CD4-positive, CD25-positive, alpha-beta regulatory T cell (primary cell): ENCODE measurements at places on chromosomes 1 and 21. TPM values are rescaled to one million over a fixed set of nuclear protein-coding genes. Genes with fewer than 3 reads are reported as not detected.

The SRSF10 gene
- 220 TPM for total RNA-seq

The KDF1 gene
- total RNA-seq = 0.54 TPM

The CLCNKB gene
- total RNA-seq = not detected

The TBX15 gene
- total RNA-seq = not detected

The CLCA4 gene
- total RNA-seq = not detected

The VCAM1 gene
- not detected for total RNA-seq

The THEM5 gene
- not detected for total RNA-seq

The MACF1 gene
- total RNA-seq = 431 TPM

The OR2T33 gene
- total RNA-seq = not detected

The PRELP gene
- not detected for total RNA-seq

The PCP4L1 gene
- not detected for total RNA-seq

The PLEKHA6 gene
- 0.17 TPM for total RNA-seq

The C1orf116 gene
- 0.32 TPM for total RNA-seq

The SSU72 gene
- 104 TPM for total RNA-seq

The ERO1B gene
- total RNA-seq = 15.2 TPM

The AMY1A gene
- total RNA-seq = not detected

The IGSF5 gene
- total RNA-seq = not detected

The TTLL7 gene
- total RNA-seq = 0.59 TPM

The OPN3 gene
- total RNA-seq = 3.3 TPM

The NUDT17 gene
- total RNA-seq = 3.5 TPM

The ZNF496 gene
- 6.0 TPM for total RNA-seq

The LDLRAP1 gene
- total RNA-seq = 98.7 TPM

The BSND gene
- total RNA-seq = not detected

The UTP11 gene
- 12.3 TPM for total RNA-seq

The APOBEC4 gene
- not detected for total RNA-seq

The CADM3 gene
- not detected for total RNA-seq

The ZFP69B gene
- 2.1 TPM for total RNA-seq

The MIXL1 gene
- not detected for total RNA-seq

The DAB1 gene
- 4.0 TPM for total RNA-seq

The CD244 gene
- total RNA-seq = 0.47 TPM

The OVAAL gene
- total RNA-seq = not detected

The PITHD1 gene
- 85.8 TPM for total RNA-seq

The GRHL3 gene
- total RNA-seq = not detected

The FLG2 gene
- not detected for total RNA-seq

The NT5C1A gene
- total RNA-seq = 0.47 TPM

The TNFRSF4 gene
- 65.8 TPM for total RNA-seq

The HSF2BP gene
- 0.35 TPM for total RNA-seq

The RUNX3 gene
- 268 TPM for total RNA-seq

The RNU1-2 gene
- 3,278 TPM for total RNA-seq

The PGBD5 gene
- not detected for total RNA-seq

The DYNLT5 gene
- not detected for total RNA-seq

The MYBPH gene
- not detected for total RNA-seq

The LYPD8 gene
- total RNA-seq = not detected

The APCS gene
- not detected for total RNA-seq

The CFAP107 gene
- not detected for total RNA-seq

The AMIGO1 gene
- 6.6 TPM for total RNA-seq

The ANKRD34A gene
- total RNA-seq = 1.6 TPM

The PMF1 gene
- total RNA-seq = 69.3 TPM

The USF1 gene
- 102 TPM for total RNA-seq
